Activated CD4-positive, alpha-beta T cell treated with anti-CD3 and anti-CD28 coated beads, Interleukin-2, amount 50 U/mL, for 4 hours (primary cell): ENCODE measurements at places on chromosomes 7 and 10.

DNA sequence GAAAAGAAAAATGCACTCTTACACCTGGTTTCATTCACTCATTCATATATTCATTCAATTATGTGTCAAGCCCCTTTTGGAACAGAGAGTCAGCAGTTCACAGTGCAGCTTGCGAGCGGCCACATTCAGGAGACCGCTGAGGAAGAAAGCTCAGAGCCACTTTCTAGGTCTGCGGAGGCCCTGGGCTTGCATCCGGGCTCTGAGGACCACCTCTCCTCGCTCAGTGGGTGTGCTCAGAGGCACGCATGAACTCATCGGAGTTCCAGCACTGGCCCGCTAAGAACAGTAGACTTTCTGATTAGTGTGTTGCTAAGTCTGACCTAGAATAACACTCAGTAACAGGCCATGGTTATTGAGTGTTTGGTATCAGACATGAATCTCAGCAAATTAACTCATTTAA lies 1.8 kb upstream of the FAM107B start:
- DNase-seq = no peak

GRCh38 chr10:34364253-34365037 lies 450.7 kb downstream of the PARD3 start:
- no peak for DNase-seq

DNA sequence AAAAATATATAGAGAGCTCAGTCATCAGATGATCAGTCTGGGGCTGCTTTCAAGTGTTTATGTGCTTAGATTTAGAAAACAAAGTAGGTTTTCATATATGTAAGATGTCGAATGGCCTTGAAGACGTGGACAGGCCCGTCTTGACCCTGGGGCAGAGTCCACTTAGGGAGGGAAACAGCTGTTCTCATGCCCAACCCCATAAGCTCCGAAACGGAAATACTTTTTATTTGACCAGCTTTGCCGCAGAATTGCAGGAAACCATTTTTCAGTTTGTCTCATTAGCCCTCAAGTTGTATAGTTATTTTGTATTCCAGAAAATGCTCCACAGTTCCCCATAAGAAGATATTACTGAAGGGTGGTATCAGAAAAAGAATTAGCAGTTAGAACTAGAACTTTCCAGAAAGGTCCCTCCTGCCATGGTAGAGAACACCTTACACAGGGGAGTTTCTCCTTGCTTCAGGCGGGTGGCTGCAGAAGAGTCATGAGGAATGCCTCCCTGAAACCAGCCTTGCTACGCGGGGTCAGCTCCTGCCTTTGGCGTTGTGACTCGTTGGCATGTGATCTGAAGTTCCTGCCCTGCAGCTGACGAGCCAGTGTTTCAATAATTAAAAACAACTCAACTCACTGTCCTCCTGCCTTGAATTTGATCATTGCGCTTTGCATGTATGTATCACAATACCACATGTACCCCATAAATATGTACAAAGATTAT lies 192.7 kb downstream of the CELF2 start:
- DNase-seq = no peak

DNA sequence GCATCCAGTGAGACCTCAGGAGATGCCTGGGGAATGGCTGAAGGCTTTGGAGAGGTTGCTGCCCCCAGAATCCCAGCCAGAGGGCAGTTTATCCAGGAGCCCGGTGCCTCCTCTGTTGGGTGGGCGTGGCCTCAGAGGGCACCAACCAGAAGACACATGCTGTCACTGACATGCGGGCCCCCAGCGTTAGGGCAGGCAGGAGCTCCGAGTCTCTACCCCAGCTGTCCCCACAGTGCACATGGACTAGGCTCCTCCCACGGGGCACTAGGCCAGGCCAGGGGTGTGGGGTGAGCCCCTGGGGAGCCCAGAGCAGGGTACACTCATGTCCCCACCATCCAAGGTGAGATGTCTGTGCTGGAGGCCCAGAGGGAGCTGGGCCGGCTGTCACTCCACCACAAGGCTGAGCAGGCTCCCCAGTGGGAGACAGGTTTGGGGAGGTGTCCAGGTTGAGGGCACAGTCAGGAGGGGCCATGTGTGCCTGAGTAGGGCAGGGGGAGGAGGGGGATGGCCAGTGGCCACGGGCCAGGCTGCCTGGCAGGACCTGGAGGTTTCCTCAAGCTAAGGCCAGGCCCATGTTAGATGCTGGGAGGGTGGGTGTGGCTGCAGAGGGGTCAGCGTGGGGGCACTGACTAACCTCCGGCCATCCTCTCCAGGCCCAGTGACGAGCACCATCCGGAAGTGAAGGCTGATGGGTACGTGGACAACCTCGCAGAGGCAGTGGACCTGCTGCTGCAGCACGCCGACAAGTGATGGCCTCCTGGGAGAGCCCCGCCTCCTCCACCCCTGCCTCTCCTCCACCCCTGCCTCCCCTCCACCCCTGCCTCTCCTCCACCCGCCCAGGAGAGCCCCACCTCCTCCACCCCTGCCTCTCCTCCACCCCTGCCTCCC lies 131.3 kb downstream of the FAM53B start:
- peak; percentile 12 for DNase-seq

DNA sequence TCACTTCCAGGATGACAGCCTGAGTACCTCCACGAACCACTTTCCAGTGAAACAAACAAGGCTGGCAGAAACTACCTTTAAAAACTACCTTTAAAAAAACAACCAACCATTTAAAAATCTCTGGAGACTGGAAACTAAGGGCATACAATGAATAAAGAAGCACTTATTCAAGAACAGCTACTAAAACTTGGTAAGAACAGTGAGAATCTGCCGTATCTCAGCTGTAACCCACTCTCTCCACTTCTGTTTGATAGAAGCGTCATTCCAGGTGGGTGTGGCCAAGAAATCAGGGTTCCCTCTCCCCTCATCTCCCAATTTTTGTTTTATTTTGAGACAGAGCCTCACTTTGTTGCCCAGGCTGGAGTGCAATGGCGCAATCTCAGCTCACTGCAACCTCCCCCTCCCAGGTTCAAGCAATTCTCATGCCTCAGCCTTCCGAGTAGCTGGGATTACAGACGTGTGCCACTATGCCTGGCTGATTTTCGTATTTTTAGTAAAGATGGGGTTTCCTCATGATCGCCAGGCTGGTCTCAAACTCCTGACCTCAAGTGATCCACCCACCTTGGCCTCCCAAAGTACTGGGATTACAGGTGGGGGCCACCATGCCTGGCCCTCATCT lies 158.8 kb upstream of the CHST15 start:
- DNase-seq = no peak
